ENCODE measurements at places on chromosomes 2 and 18. TPM values are rescaled to one million over a fixed set of nuclear protein-coding genes. Genes with fewer than 3 reads are reported as not detected.

Gene KLHL41
- 2.8 TPM for total RNA-seq

DNA sequence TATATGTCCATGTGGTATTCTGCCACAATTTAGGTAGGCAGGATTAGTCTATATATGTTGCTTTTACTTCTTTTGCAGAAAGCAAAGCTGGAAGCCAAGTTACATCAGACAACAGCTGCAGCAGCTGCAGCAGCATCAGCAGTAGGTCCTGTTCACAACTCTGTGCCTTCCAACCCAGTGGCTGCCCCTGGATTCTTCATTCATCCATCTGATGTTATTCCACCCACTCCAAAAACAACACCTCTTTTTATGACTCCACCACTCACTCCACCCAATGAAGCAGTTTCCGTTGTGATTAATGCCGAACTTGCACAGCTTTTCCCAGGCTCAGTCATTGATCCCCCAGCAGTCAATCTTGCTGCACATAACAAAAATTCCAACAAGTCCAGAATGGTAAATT is 107.6 kb downstream of the BIRC6 start:
- DNase-seq: no peak

GRCh38 chr2:39311469-39311868 is 67.7 kb upstream of the CDKL4 start:
- DNase-seq: no peak

Gene PSMA8
- not detected for total RNA-seq

Gene ZAP70
- total RNA-seq: 1.2 TPM

Gene CLEC4F
- not detected for total RNA-seq

GRCh38 chr2:48433682-48434081 is 96.3 kb upstream of the STON1 start:
- no peak for DNase-seq

Gene FAM117B
- 2.8 TPM for total RNA-seq

Gene CABLES1
- total RNA-seq: 8.3 TPM

DNA sequence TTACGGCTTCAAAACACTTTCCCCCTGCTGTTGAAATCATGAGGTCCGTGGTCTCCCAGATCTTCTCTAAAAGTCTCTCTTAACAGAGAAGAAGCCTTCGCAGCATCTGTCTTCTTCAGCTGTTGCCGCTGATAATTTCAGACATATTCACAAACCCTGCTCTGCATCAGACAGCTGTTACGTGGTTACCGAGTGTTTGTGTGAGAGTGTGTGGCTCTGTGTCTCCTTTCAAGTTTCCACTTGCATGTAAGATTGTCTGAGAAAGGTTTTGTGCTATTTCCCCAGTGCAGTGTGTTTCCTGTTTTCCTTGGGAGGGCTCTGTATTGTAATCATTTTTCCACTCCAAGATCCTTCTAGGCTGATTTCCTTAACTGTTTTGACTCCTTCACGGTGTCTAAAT is 32.8 kb downstream of the MAIP1 start:
- no peak for DNase-seq

DNA sequence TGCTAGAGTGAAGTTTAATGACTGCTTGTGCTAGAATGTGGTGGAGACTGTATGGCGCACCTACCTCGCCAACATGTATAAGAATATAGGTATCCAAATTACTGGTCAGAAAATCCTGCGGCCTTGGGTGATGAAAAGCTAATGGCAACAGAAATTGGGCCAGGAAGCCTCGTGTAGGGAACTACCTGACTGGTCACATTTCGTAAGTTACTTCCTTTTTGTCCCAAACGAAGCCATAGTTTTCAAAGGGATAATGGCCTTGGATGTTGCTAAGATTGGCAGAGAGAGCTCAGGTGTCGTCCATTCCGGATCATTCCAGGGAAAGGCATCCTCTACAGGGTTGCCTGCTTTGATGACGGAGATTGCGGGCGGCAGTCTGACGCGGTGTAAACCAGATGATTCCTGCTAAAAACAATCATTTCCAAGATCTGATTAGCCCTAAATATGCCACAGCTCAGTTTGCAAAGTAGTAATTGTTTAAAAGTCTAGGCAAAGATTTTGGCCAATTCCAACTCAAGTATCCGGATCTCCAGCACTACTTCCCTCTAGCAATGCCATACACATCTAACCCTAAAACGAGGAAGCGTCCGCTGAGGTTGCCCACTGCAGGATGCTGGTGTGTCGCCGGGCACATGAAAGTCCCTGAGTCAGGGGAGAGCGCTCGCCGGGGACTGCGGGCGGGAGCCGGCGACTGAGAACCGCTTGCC is 708 bp upstream of the MALT1 start:
- no peak for DNase-seq

- no peak for DNase-seq
Observed at GRCh38 chr2:126877861-126878565, 20.7 kb upstream of the TEX51 start.

DNA sequence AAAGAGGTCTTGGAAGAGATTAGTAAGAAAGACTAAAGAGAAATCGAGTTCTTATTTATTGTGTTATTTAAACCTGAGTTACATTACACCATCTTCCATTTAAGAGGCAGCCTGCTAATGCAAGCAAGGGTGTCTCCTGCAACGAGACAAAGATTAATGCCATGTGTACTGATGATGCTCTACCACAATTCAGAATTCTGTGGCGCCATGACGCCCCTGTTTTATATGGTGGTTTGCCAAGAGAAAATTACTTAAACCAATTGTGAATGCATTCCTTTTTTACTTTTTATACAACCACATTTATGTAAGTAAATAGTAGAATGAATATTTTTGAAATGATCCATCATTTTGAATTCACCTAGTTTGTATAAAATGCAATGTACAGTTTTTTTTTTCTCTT is 356.1 kb upstream of the ZEB2 start:
- DNase-seq: no peak
